LHCN-M2 (cell line): ENCODE measurements at places on chromosomes 7 and 10.

- DNase-seq = no peak
Observed at GRCh38 chr7:116018731-116019130, 11.8 kb downstream of the TFEC start.

DNA sequence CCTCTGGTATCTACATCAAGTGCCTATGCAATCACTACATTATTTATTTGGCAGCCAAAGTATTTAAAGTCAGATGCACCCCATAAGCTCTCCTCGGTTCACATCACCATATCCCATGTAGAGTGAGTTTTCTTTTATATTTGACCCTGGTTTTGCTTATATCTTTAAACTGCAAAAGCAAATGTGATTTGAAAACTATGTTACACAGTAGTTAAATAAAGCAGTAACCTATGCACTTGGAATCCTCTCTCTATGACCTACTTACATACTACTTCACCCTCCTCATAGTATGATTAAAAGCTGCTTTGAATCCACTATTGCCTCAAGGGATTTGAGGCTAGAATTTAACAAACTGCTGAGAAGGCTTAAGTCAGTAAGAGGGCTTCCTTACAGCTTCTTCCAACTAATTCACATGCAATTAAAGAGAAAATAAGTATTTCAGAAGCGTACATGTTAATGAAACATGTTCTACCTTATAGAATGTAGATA is 2.2 kb upstream of the CELF2 start:
- peak; percentile 78 for DNase-seq

GRCh38 chr7:25314094-25314730 is 85.9 kb upstream of the NPVF start:
- DNase-seq = no peak

GRCh38 chr10:107443813-107444212 is 279.3 kb upstream of the SORCS1 start:
- DNase-seq = no peak

DNA sequence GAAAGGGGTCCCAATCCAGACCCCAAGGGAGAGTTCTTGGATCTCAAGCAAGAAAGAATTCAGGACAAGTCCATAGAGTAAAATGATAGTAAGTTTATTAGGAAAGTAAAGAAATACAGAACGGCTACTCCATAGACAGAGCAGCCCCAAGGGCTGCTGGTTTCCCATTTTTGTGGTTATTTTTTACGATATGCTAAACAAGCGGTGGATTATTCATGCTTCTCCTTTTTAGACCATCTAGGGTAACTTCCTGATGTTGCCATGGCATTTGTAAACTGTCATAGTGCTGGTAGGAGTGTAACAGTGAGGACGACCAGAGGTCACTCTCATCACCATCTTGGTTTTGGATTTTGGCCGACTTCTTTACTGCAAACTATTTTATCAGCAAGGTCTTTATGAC is 1033.4 kb downstream of the SORCS3 start:
- no peak for DNase-seq

- no peak for DNase-seq
Observed at GRCh38 chr10:32035038-32035437, 21.2 kb downstream of the KIF5B start.
